WTC11 (cell line): ENCODE measurements at places on chromosomes 11 and 22. TPM values are rescaled to one million over a fixed set of nuclear protein-coding genes. Genes with fewer than 3 reads are reported as not detected.

GRCh38 chr11:2122907-2123627 lies 16.1 kb downstream of the IGF2 start:
- peaks cover 4% of the 10 kb centered on the region for H3K27me3 ChIP-seq
- no peak for DNase-seq
- H3K27ac ChIP-seq, result no peak overlapping the region
- H3K4me3 ChIP-seq, result no peak overlapping the region
- no peaks in the 10 kb centered on the region; the same call in 1 of the 2 replicates for H3K4me1 ChIP-seq
- H3K36me3 ChIP-seq, result no peaks in the 10 kb centered on the region

DNA sequence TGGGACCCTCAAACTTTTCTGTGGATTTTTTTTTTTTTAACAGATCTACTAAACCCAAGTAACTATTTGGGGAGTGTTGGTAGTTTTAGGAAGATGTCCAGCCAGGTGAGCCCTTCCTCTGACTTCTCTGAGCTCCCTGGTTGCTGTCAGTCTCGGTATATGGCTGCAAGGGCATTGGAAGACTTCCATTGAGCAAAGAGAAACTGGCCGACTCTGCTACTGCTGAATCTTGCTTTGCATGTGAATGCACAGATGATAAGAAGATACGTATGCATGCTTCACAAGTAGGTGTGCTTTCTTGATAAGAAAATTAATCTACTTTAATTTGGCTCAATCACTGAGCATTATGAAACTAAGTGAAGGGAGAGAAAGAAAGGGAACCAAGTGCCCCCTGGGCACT lies 51.1 kb downstream of the BARX2 start:
- H3K4me1 ChIP-seq, result 0 out of 2 replicates have a peak, but pooled peaks cover 2% of the 10 kb centered on the region
- H3K27me3 ChIP-seq, result peaks cover 3% of the 10 kb centered on the region; the same call in 1 of the 2 replicates
- DNase-seq, result no peak
- H3K27ac ChIP-seq, result no peak overlapping the region

DNA sequence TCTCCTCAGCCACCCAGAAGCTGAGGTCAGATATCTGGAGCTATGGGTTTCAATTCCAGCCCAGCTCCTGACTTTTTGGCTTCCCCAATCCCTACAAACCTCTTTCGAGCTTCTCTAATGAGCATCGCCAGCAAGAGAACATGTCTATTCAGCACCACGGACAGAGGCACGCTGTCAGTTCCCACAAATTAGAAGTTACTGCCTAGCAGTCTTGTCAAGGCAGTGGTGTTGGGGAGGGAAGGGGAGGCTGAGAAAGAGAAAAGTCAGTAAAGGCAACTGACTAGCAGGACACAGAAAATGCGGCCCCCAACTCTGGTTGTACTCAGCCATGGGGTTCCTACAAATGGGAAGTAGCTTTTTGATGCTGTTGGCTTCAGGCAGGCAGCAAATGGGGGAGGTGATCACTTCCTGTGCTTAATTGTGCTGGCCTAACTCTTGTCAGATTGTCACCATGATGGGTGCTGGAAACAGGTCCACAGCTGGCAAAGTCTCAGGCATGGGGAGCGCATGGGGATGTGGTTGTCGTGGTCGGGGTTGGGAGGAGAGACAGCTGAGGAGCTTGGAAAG lies 205.9 kb downstream of the ST3GAL4 start:
- H3K36me3 ChIP-seq, result no peaks in the 10 kb centered on the region
- peaks cover 35% of the 10 kb centered on the region for H3K27me3 ChIP-seq
- peaks cover 33% of the 10 kb centered on the region for H3K4me1 ChIP-seq
- no peak overlapping the region for H3K27ac ChIP-seq

The GLB1L3 gene
- 34.6 to 50.2 TPM (median 35.9 TPM) in 3 replicates for total RNA-seq

The CYB5R3 gene
- 85.4 to 98.7 TPM (median 93.9 TPM) in 3 replicates for total RNA-seq
